Endothelial cell (in vitro differentiated cells): ENCODE measurements at places on chromosomes 7 and 10.
A peak's percentile ranks its signal among the peaks of the same experiment; 100 is the strongest.

DNA sequence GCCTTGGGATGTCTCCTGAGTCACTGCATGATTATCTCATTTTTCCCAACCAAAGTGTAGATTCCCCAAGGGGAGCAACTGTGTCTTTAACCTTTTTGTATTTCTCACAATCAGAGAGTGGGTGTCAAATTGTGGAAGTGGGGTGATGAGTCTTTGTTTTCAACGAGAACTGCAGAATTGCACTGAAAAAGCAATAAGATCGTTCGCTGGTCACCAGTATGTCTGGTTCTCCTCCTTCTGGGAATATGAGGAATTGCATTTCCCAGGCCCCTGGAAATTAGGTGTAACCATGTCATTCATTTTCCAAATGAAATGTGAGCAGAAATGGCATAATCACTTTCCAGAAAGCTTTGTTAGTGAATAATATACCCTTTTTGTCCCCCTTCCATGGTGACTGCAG, 326.9 kb downstream of the GPAM start:
- no peak for DNase-seq

GRCh38 chr10:106780632-106781031, 383.9 kb downstream of the SORCS1 start:
- no peak for DNase-seq

GRCh38 chr7:94701555-94701973, 45.6 kb upstream of the SGCE start:
- DNase-seq = peak; percentile 5

DNA sequence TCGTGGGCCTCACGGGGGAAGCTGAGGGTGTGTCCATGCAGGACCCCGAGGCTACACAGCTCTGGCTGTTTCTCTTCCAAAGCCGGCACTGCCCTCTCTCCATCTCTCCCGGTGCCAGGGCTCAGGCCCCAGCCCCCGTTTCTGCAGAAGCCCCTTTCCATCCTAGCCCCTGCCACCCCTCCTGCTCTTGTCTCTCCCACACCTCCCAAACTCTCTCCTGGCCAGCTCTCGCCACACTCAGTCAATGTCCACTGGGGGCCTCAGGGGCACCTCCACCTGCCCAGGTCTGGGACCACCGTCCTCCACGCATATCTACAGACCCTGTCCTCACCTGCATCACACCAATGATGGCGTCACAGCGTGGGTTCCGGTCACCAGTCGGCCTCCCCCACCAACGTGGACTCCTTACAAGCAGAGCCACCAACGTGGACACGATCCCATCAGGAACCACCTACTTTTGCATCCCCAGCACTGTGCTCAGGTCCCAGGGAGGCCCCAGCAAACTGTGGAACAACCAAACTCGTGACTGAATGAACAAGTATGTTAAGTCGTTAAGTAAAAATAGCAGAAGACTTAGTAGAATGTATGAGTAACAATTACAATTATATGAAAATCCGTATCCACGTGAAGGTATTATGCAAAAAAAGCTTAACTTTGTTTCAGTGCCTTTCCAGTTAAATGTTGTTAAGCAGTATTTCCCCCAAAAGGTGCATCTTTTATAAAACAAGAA, 38.4 kb downstream of the DIP2C start:
- no peak for DNase-seq

DNA sequence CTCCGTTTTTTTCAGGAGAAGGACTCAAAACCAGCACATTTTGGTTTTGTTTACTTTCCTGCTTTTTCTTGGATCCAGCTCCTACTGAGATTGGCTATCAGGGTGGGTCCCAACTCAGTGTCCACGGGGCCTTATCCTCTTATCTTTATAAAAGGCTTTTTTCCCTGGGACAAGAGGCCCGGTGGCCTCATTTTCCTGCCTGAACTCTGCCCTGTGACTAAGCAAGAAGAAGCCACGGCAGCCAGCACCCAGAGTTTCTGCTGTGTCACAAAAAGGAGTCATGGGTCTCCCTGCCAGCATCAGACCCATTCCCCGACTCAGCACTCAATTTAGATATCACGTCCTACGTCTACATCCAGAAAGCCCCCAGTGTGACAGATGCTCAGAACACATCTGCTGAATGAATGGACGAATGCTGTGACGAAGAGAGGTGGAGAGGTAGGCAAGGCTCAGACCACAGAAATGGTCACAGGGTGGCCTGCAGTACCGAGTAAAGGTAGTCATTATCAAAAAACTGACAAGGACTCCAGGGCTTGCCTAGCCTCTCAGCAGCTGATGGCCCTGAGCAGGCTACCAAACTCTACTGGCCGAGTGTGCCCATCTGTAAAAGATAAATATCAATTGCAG, 16.7 kb downstream of the DLG5 start:
- DNase-seq = no peak

DNA sequence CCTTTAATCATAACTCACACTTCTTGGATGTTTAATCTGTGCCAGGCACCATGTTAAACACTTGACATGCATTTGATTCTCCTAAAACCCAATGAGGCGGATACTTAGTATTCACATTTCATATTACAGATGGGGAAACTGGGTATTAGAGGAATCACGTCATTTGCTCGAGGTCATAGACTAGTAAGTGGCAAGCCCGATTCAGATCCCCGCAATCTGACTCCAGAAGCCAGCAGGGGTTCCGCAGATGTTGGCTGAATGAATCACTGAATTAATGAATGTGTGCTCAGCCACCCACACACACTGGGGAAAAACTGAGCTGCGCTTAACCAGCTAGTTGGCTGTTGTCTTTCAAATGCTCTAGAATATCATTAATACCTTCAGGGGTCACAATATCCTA, 22.5 kb upstream of the ENO4 start:
- DNase-seq = no peak

DNA sequence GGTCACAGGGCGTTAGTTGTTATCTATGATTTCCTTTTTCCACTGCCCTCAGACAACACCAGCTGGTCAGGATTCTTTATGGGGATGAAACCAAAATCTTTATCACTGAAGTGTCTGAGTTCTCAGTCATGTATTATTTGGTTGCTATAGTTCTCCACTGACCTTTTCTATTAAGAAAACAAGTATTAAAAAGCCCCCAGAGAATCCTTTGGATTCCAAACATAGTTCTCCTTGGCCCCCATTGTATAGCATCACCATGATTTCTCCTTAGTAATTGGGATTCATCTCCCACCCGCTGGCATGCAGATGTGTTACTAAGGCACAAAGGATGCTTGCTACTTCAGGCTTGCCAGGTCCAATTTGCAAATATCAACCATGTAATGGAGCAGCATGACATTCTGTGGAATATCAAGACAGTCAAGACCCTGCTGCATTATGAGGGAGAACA, 94.3 kb downstream of the IQUB start:
- no peak for DNase-seq

DNA sequence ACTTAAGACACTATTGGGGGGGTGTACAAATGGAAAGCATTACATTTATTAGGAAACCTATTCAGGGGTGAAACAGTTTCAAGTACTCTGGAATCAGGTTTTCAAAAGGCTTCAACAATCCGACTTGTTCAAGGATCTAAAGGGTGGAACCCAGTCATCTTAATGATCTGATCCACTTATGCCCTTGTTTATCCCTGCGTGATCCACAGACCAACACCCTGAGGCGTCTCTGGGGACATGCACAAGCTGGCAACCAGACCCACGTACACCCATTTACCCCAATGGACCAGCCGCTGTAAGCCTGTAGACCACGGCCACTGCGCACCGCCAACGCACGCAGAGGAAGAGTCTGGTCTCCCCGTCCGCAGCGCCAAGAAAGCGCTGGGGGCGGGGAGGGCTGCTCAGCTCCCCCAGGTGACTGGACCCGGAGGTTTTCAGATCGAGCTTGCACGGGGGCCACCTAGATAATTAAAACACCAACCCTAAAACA, 13.4 kb downstream of the HNRNPF start:
- peak; percentile 25 for DNase-seq

DNA sequence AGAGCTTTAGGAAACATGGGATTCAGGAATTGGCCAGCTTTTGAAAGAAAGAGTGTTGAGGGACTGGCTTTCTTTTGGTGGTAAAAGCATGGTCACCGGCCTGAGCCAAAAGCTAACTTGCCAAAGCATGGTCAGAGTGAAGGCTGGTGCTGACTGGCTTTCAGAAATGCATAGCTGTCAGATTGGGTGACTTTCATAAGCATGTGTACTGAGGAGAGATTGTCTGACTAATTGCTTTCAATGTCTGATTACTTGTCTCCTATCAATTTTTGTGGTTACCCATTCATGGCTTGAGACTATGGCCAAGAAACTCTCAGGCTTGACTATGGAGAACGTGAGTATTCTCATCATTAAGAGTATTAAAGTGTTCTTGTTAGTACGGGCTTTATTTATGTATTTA, 28.2 kb downstream of the ZNF25 start:
- DNase-seq = no peak

- peak; percentile 60 for DNase-seq
These were observed 126.5 kb downstream of the FAM107B start for GRCh38 chr10:14648005-14648765.

DNA sequence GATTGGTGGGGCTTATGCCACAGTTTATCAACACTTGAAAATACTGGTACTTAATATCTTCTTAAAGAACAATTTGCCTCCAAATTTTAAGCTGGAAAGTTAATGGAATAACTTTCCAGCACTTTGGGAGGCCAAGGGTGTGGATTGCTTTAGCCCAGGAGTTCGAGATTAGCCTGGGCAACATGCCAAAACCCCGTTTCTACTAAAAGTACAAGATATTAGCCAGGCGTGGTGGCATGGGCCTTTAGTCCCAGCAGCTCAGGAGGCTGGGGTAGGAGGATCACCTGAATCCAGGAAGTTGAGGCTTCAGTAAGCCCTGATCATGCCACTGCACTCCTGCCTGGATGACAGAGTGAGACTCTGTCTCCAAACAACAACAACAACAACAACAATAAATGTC, 56.0 kb downstream of the PRF1 start:
- no peak for DNase-seq

DNA sequence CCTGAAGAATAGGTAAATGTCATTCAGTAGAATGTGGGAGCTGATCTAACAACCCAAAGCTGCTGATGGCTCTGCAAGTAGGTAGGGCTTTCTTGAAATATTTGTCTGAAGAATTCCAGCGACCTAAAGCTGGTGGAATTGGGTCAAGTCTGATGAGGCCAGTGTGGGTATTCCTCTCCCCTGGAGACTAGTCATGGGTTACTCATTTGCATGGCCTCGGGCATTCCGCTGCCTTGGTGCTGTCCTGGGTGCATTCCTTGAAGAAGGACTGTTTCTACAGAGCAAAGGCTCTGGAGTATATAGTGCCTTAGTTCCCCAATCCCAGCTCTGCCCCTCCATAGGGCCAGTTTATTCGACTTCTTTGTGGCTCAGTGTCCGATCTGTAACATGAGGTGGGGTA, 19.2 kb downstream of the PDK4 start:
- DNase-seq = no peak

DNA sequence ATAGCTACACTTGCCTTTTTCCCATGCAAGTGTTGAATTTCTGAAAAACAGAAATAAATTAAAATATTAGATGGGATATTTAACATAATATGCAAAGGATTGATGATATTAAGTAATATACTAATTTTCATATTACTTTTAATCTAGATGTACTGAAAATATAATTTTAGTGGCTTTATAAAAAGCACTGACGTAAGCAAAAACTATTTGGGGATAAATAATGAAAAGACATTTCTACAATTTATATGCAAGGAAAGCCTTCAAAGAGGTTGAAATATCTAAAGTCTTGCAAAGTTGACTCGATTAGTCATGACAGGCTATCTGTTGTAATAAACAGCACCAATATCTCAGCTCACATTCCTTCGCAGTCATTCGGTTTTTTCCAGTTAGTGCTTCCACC, 94.9 kb upstream of the ABCB5 start:
- DNase-seq = no peak
